T-helper 9 cell (primary cell): ENCODE measurements at places on chromosomes 4 and X.

GRCh38 chr4:152294765-152295164, 241.1 kb downstream of the FBXW7 start:
- no peak for DNase-seq

GRCh38 chr4:40490481-40490880, 139.2 kb downstream of the RBM47 start:
- no peak for DNase-seq

DNA sequence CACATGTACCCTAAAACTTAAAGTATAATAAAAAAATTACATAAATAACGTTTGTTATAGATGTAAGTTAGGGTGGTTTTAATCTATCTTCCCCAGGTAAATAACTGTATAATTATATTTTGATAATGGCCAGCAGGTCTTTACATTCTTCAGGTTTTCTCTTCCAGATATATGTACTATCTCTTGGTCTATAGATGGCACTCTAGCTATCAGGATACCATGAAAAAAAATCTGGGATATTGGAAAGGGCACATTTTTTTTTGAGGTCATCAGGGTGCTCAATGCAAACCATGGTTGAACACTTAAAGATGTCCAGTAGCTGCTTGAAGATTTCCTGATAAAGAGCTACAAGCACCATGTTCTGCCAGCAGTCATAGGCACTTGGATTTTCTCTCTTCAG, 15.6 kb upstream of the ADH4 start:
- DNase-seq = no peak

DNA sequence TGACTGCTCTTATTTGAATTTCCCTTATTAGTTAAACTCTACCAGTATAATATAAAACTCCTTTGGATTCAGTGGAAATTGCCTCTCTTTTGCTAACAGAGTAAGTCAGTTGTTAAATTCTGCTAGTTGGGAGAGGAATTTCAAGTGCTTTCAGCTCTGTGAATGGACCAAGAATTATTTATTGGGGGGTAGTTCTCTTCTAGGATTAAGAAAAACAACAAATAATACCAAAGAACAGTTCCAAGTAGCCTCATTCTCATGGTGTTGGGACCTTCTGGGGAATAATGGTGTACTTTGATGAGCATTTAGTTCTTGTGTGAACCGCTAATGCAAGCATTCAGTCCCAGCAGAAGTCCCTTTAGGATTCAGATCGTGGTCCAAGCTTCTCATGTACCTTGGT, 11.6 kb downstream of the SPARCL1 start:
- DNase-seq = no peak

- DNase-seq = no peak
Measured at GRCh38 chrX:20980426-20980825, 393.8 kb upstream of the CNKSR2 start.

- no peak for DNase-seq
Measured at GRCh38 chrX:11398785-11399184, 105.6 kb downstream of the AMELX start.

GRCh38 chrX:78708262-78708661, 39.3 kb upstream of the LPAR4 start:
- DNase-seq = no peak

GRCh38 chr4:138014590-138015288, 227.4 kb downstream of the SLC7A11 start:
- DNase-seq = no peak

- DNase-seq = no peak
Measured at GRCh38 chr4:140018931-140019618, 134.9 kb downstream of the MAML3 start.

DNA sequence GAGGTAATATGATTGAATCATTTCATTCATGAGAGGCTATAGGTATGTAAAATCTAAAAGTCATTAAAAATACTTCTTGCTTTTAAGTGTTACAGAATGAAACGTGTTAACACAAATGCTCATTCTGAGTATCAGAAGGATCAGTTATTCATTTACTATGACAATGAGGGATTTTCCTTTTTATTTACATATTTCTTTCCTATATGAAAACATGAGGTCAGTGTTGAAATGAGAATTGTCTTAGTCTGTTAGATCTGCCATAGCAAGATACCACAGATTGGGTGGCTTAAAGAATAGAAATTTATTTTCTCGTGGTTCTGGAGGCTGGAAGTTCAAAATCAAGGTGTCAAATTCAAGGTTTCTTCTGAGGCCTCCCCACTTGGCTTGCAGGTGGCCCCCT, 181.2 kb downstream of the ARHGAP10 start:
- no peak for DNase-seq

DNA sequence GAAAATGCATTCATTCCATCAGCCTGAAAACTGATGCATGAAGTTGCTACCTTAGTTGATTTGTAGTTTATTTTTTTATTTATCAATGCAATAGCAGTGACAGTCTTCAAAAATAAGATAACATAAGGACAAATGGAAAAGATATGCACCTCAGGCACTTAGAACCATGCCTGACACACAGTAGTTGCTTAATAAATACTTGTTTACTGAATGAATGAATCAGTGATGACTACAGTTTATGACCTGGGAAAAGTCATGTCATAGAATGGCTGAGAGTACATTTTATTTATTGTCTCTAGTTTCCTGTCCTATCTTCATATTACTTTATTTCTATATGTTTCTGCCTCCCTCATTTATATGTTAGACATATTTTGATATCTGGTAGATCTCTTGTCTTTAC, 171.8 kb downstream of the TLL1 start:
- DNase-seq = no peak

GRCh38 chrX:48961585-48962091, 4.2 kb upstream of the OTUD5 start:
- DNase-seq = no peak

GRCh38 chr4:37689353-37690095, 3.3 kb upstream of the RELL1 start:
- no peak for DNase-seq

DNA sequence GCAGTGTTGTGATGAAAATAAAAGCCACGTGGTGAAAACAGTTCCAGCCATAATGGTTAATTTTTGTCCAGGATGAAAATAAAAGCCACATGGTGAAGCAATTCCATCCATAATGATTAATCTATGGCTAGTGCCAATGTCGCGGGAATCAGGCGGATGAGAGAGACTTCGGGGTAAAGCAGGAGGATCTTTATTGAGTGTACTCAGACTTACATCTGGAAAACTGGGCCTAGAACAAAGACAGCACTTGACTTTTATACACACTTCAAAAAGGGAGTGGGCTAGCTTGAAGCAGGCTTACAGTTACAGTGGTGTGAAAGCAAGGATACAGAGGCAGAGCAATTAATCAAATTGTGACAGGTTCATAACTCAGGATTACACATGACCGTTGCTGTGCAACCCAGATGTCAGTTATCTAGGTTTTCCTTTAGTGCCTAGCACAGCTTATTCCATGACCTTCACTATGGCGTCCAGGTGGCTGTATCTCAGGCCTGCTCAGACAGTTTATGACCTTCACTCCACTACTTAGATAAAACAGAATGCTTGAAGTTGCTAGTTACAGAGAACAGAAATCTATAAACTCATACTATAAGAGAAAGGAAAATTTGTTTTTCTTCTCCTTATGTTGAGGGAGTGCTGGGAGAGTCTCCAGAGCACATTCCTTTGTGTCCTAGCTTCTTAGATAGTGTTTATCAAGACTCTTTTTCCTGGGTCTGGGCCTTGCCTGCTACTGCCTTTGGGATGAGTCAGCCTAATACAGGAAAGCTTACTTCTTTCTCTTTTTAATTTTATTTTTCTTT, 5.9 kb upstream of the PLA2G12A start:
- DNase-seq = no peak

- no peak for DNase-seq
Measured at GRCh38 chr4:26912810-26913209, 52.2 kb downstream of the STIM2 start.

DNA sequence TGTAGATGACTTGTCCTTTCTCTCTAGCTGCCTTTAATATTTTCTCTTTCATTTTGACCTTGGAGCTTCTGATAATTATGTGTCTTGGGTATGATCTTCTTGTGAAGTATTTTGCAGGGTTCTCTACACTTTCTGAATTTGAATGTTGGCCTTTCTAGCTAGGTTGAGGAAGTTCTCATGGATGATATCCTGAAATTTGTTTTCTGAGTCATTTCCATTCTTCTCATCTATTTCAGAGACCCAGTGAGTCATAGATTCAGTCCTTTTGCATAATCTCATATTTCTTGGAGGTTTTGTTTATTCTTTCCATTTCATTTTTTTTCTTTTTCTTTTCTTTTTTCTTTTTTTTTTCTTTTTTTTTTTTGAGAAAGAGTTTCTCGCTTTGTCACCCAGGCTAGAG, 585.7 kb upstream of the PABPC4L start:
- no peak for DNase-seq

DNA sequence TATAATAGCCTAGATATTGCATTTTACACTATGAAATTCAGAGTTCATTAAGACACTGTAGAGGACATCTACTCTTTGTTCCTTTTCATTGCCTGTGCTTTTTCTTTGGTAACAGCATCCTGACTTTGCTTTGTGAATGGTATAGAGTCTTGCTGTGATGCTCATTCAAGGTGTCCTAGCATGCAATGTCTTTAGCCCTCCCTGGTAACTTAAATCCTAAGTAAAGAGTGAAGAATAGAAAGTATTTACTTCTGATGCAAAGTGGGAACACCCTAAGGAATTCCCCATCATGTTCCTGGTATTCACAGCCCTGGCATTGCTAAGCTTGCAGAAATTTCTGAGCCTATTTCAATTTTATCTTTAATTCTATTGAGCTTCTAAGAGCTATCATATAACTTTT, 400.1 kb downstream of the FAT4 start:
- no peak for DNase-seq

DNA sequence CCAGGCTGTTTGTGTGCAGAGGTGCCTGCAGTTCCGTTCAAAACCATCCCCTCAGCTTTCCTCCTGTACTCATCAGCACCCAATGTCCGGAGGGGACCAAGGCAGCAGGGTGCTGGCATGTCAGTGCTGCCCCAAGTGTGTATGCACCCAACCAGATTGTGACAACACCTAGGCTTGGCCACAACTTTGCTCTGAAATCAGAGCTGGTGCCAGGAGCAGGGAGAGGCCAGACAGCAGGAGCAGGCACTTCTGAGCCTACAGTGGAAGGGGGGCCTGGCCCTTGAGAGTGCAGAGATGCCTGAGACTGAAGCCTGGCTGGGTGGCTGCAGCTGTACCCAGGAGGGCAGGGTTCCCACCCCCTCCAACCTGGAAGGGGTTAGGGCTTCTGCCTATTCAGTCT, 56.5 kb upstream of the RASGEF1B start:
- DNase-seq = no peak

DNA sequence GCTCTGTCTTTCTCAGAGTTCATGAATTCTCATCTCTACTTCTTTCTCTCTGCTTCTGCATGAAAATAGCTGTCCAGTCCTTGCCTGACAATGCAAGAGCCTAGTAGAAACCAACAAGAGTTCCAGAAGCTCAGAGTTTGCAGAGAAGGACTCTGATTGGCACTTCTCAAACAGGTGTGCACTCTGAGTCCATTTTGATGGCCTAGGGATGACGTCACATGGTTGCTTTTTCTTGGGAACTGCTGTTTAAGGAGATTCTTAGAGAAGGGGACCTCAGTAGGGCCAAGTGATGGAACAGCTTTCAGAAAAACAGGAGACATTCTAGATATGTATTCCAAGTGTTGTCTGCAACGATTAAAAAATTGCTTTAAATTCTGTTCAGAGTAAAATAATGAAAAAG, 56.8 kb downstream of the HMGB2 start:
- no peak for DNase-seq

- no peak for DNase-seq
Measured at GRCh38 chr4:102143433-102143832, 201.8 kb downstream of the SLC39A8 start.

DNA sequence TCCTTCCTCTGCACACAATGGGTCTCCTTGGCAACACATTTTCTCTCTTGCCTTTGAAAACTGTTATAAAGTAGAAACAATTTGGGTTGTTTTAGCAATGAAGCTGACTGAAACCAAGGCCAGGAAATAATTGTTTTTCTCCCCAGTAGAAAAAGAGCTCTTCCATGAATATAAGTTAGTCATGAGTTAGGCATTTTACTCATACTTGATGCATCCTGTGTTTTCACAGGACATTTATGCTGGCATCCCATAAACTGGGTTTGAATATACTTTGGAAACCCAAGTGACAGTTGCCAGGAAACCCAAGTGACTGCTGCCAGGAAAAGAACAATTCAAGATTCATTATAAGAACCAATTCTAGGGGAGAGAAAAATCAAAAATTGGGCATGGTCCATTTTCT, 128.6 kb upstream of the NPY2R start:
- DNase-seq = no peak

GRCh38 chrX:72304877-72305276, 837 bp downstream of the CITED1 start:
- no peak for DNase-seq

- DNase-seq = peak; percentile 81
Measured at GRCh38 chrX:9708923-9709553, 56.6 kb downstream of the GPR143 start.

GRCh38 chr4:87679449-87680169, 29.5 kb downstream of the DMP1 start:
- DNase-seq = peak; percentile 12

- DNase-seq = no peak
Measured at GRCh38 chrX:25125483-25125882, 109.7 kb upstream of the ARX start.

- DNase-seq = no peak
Measured at GRCh38 chr4:95293014-95293413, 255.8 kb downstream of the UNC5C start.

- DNase-seq = no peak
Measured at GRCh38 chr4:74715706-74716435, 78.5 kb downstream of the BTC start.

DNA sequence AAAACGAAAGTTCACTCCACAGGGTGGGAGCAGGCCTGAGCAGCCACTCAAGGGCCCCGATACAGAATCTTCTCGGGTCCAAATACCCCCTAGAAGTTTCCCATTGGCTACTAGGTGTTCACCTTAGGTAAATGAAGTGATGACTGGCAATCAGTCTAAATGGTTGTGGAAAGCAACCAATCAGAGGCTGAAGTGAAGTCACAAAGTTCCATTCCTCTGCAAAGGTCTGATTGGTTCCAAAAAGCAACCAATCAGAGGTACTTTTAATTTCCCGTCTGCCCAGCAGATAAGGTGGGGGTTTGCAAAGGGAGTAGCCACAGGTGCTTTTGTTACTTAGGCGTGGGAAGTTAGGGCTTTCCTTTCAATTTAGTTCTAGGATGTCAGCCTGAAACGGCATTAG, 58.2 kb upstream of the NKAP start:
- DNase-seq = no peak

GRCh38 chr4:146317783-146318182, 103.4 kb downstream of the REELD1 start:
- DNase-seq = no peak

GRCh38 chr4:40275065-40275730, 59.9 kb upstream of the CHRNA9 start:
- no peak for DNase-seq
